ENCODE measurements at places on chromosomes 11 and 22.
A peak's percentile ranks its signal among the peaks of the same experiment; 100 is the strongest.

- no peak for DNase-seq
These were observed 28.4 kb downstream of the RASD2 start for GRCh38 chr22:35568751-35569739.

- DNase-seq = no peak
These were observed 96.3 kb downstream of the APIP start for GRCh38 chr11:34819740-34820482.

GRCh38 chr11:76339221-76339620 is 41.7 kb downstream of the THAP12 start:
- DNase-seq = no peak

DNA sequence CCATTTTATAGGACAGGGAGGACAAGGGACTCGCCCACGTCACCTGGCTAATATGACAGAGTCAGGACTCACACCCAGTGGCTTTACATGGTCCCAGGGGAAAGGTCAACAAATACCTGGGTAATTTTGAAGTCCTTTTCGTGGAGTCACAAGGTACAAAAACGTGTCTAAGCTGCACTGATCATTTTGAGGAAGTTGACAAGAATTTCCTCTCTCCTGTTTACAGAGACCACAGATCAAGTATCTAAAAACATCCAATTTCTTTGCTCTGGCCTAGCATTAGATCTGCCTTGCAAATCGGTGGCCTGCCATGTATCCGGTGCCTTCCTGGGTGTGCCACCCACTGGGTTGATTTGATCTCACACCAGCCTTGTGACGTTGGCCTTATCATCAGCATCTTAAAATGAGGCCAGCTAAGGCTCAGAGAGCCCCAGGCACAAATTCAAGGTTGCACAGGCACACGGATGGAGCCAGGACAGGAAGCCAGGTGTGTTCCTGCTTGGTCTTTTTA is 17.6 kb downstream of the GDPD5 start:
- no peak for DNase-seq

DNA sequence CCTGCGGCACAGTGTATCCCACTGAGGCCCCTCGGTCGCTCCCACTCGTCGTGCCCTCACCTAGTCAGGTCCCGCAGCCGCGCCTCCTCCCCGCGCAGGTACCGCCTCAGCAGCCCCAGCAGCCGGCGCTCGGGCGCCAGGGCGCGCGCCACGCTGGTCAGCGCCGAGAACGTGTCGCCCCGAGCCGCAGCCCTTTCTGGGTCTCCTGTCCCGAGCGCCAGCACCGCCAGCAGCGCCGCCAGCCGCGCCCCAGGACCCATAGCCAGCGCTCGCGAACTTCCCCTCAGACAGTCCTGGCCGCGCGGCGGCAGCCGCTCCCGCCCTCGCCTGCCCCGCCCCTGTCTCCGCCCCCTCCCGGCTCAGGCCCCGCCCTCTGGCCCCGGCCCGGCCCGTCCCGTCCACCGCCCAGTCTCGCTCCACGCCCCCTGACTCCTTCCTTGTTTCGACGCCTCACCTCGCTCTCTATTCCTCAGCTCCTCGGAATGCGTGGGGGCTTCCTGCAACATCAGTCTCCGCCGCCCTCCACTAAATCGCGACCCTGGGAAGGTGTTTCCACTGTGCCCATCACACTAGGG is at the start of gene P4HA3:
TSS of gene P4HA3 (minus strand) at position 289 of the 575 bp plus-strand sequence. CDS start at position 260, 29 bp downstream.
- peak; percentile 37 for DNase-seq

DNA sequence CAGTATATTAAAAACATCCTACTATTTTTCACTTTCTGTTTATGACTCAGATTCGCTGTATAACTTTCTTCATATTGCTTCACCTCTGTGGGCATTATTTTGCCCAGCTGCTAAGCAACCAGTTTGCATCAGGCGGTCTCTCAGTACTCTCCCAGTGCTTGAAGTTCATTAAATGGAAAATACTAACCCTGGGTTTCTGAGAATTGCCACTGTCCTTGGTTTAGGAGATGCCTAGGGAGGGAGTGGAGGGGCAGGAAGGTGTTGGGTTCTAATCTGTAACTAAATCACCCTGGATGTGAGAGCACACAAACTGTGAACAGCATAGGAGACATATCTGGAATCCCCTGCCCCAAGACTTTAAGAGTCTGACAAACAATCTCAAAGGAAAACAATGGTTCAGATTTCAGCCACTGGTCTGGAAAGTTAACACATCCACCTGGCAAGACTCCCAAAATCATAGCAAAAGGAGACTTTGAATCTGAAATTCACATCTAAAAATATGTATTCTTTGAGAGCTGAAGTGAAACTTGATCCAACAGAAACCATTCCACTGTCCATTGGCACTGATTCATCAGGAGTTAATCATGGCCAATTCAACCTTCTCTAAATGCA is 540.0 kb downstream of the SOX6 start:
- DNase-seq = no peak

GRCh38 chr11:123251657-123252344 is 56.8 kb upstream of the CLMP start:
- no peak for DNase-seq

DNA sequence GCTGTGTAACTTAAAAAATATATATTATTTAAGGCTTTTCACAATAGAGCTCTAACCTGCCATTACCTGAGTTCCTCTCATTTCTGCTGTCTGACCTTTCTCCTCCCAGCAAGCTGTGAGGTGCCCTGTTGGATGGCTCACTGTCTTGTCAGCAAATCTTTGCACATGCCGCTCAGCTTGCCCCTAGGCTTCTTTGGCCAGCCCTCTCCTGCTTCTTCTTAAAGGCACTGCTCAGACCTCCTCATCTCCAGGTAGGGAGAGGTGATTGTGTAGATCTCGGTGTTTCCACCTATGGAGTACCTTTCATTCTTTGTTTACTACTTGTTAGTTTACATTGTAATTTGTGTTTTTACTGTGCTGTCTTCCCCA is 96.5 kb downstream of the EXT2 start:
- no peak for DNase-seq

GRCh38 chr11:35227576-35228327 is 88.8 kb downstream of the CD44 start:
- no peak for DNase-seq

- DNase-seq = no peak
These were observed 49.9 kb downstream of the ST3GAL4 start for GRCh38 chr11:126405374-126405773.
